HAP-1 (cell line): ENCODE measurements at places on chromosomes 12 and 14.

GRCh38 chr12:47082796-47083621 is 3.2 kb upstream of the AMIGO2 start:
- no peak for DNase-seq

DNA sequence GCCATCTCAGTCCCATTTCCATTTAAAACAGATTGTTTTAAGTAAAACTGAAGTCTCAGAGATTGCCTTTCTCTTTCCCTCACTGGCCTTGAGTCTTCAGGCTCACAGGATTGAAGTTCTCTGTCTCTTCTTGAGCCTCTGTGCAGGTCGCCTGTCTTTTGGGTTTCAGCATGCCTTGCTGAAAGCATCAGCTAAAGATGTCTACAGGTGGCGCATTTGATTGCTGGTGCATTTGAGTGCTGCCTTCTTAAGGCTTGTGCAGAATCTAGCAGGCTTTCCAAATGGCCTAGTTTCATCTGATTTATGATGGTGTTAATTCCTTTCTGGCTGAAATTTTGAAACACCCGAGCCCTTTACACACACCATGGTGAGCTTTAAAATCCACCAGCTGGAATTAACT is 1062.2 kb upstream of the FBXO33 start:
- DNase-seq: no peak

DNA sequence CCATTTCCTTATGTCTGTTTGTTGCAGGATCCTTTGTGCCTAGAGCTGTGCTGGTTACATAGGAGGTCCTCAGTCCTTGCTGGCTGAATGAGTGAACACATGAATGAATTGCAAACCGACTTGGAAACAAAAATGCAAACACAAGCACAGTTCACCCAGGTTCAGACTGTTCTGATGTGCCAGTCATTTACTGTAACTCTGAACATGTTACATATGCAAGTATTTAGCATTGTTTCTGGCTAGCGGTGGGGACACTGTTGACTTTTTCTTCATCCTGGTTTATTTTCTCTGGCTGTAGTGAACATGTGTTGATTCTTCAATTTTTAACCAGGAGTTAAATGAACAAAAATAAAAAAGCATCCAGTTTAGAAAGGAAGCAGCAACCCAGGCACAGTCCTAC is 33.4 kb downstream of the TSPAN9 start:
- DNase-seq: no peak

- no peak for DNase-seq
These were observed 322.9 kb downstream of the DAD1 start for GRCh38 chr14:22266142-22266442.

DNA sequence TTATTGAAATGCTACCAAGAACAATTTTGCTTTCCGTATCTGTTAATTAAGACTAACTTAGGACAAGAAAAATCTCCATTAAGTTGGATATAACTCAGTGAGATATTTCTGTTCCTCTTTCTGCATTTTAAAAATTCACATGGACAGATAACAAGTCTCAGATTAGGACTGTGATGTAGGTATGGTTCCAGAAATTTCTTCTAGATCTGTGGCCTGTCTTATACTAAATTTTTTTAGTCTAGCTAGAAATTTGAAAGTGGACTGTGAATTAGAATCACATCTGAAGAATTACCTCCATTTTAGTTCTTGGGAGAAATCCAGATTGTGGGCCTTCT is 41.6 kb downstream of the USP15 start:
- no peak for DNase-seq

GRCh38 chr14:83607682-83608081 is 1922.3 kb upstream of the FLRT2 start:
- no peak for DNase-seq

GRCh38 chr12:15688838-15689625 is 100.2 kb downstream of the EPS8 start:
- DNase-seq: no peak

DNA sequence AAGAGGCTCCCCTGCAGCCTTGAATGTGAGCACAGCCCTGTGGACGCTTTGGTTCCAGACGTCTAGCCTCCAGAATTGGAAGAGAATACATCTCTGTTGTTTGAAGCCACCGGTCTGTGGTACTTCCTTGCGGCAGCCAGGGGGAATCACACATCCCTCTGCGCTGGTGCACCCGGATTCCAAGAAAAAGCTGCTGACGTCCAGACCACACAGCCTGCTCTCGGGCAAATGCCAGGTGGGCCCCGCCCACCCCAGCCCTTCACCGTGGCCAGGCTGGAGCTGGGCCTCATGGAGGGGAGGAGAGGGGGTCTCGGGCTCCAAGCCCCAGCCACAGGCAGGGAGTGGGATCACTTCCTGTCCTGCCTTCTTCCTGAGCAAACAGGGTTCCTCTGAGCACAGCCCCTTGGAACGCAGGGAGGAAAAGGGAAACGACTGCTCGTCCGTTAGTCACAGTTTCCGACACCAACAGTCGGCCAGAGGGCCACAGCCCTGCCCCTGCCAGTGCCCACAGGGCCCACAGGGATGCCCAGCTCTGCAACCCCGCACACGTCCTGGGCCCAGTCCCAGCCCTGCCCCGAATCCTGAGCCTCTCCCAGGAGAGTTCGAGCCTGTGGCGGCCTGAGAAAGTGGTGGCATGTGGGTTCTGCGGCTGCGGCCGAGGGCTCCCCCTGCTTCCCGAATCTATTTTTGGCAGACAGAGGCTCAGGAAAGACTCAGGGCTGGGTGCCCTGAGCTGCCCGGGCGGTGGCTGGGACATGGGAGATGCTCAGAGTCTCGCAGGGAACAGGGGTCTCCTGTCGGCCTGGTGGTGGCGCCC is 85.3 kb downstream of the RFLNA start:
- DNase-seq: no peak

DNA sequence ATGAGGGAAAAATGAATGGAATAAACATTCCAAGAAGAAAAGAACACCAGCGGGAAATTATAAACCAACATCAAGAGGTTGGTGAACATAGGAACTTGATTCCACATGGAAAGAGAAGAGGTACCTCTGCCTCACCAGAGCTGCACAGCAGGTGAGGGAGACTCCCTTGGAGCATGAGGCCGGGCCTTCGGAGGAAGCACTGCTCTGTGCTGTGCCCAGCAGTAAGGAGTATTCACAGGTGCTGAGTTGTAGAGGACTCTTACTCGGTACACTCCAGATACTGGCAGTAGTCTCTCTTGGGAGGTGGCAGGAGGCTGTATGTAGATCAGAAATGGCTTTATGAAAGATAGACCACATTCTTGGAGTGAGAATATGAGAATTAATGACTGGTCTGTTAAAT is 76.0 kb downstream of the NPAS3 start:
- no peak for DNase-seq

DNA sequence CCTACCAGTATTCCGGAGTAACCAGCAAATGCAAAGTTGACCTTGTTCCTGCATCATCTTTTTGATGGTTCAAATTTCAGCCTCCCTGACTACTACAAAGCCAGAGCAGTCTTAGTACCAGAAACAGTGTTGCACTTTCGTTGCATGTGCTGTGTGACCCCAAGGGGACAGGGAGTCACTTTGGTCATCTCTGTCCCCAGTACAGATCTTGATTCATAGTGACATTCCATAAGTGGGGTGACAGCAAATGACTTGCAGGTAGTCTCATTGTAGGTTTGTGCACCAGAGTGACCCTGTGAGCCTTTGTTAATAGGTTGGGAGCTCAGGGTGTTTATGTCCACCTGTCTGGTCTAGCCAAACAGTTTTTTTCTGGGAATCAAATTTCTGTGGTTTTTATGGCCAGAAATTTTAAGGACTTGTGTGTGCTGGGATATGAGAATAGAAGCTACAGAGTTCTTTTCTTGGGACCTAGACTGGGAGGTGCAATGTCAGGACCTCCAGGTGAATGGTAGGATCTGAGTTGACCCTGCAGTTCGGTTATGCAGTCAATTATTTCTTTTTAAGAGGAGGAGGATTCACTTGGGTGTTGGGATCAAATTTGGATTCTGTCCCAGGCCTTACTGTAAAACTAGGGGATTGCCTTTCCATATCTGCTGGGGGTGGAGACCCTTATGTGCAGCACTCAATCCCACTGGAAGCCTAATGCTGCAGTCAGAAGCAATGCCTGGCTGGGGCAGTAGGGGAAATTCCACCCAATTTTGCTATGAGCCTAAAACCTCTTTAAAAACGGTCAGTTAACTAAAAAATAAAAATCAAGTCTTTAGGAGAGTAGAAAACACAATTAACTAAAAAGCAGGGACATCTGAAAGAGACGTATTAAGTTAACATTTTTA is 10.1 kb downstream of the EIF5 start:
- no peak for DNase-seq

DNA sequence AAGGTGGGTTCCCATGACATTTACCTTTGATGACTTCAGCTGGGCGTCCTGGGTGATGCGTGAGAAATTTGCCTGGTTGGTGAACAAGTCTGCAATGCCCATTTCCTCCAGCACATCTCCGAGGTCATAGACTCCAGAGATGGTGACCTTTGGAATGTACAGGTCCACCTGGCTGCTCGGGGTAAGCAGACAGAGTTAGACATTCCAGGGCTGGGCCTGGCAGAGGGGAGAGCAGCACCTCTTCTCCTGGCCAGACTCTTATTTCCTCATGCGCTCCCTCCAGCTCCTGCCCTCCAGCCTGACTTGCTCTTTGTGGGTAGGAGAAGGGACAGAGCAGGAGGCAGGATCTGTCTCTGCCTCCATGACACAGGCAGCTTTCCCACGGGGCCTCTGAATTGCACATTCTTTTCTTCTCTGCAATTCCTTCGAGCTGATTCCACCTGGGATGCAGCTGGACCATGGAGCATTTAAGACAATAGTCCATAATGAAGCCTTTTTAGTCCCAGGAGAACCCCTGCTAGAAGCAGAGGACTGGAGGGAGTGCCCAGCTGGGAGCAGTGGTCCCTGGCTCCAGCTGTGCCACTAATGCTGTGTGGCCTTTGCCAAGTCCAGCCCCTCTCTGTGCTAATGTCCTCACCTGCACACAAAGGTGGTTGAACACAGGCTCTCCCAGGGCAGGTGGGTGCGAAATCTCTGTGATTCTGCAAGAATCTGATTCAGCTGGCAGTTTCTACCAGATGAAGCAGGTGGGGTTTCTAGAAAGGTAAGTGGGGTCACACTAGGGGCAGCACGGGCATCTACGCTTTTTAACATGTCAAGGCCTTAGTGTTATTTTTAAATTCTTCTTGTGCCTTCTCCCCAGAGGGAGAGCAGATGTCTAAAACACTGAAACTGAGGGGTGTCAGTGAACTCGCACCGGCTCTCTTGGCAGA is 13.2 kb upstream of the SERPINA10 start:
- DNase-seq: no peak

- DNase-seq: no peak
These were observed 54.5 kb downstream of the KIF26A start for GRCh38 chr14:104192883-104193245.

DNA sequence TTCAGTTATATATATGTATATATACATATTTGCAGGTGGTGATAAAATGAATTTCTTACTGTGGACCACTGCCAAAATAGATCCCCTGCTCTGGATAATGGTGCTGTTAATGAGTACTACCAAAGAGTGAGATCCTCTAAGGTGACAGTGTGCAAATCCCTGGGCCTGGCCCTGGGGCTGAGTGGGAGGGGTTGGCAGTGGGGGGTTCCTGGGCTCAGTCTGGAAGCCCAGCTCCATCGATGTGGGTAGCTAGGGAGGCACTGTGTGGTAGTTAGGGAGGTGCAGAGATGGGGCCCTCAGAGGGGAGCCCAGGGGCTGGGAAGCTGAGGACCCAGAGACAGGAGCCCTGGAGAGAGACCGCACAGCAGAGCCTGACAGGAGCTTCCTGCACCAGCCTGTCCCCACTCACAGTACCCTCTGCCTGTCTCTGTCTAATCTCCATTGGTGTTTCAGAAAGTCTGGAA is 9.1 kb downstream of the KRT8 start:
- no peak for DNase-seq

DNA sequence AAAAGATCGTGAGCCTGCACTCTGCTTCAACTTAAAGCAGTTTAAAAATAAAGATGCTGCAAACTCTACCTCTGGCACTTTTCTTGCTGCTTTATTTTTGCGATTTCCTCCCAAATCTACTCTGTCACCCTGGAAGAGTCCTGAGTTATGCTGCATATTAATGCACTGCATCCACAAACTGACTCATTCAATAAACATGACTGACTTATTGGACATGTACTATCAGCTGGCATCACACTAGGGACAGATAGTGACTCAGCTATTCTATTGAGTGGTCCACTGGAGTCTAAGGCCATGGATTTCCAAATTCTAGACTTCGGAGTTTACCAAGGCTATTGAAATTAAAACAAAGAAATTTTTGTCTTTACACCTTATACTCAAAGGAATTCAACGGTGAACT is 90.7 kb upstream of the PTPRR start:
- DNase-seq: no peak

- DNase-seq: no peak
These were observed 245.9 kb downstream of the ADAMTS20 start for GRCh38 chr12:43306066-43306465.

DNA sequence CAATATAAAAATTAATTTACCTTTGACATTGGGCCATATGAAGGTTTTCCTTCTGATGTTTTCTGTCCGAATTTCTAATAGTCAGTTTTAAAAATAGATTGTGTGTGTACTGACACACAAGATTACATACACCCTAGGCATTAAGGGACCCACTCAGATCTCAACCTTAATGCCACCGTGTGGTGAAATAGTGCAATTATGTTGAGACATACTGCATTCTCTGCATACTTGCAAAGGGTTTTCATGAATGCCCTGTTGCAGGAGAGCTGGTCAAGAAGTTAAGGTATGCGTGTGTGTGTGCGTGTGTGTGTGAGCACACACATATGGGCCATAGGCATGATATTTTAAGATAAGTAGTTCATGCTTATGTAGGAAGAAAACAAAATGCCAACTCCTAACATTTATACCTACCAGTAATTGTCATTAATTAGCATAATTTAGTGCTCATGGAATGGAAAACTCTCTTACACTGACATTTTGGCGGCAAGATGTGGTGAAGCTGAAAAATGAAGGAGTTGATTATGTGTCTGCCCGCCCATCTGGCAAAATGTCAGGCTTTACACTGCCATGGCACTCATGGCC is 58.8 kb downstream of the PIK3C2G start:
- DNase-seq: peak; percentile 58

DNA sequence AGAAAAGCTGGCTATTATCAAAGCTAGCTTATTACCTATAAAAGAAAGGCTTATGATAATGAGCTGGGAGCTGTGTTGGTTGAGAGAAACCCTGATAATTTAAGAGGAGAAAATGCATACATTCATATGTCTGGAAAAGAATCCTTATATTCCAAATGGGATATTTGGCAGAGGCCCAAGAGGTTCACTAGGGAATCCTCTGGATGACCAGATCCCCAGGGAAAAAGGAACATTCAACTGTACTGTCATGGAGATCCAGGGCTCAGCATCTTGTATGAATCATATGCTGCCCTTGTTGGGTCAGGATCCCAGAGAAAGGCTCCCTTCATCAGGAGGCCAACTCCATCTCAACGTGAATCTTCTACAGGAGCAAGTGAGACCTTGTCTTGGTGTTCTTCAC is 16.6 kb upstream of the FBXO34 start:
- DNase-seq: peak; percentile 62

DNA sequence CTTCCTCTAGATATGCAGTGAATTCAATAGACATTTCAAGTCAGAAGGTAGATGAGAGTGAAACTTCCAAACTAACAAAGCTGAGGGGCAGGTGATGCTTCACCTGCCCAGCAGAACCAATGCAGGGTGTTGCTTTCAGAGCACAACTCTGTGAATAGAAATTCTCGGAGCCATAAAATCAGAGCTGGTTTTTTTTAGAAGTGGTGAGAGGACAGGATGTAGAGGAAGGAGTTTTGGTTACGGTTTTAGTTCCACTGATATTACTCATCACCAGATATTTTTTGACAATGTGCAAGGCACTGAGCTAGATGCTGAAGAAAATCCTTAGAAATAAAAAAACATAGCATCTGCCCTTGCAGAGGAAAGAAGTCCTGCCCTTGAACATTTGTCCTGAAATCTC is 62.2 kb downstream of the BMP4 start:
- DNase-seq: no peak
